ENCODE measurements at places on chromosomes 13 and 19.

GRCh38 chr13:23637829-23638228, 67.6 kb downstream of the TNFRSF19 start:
- no peak for DNase-seq

DNA sequence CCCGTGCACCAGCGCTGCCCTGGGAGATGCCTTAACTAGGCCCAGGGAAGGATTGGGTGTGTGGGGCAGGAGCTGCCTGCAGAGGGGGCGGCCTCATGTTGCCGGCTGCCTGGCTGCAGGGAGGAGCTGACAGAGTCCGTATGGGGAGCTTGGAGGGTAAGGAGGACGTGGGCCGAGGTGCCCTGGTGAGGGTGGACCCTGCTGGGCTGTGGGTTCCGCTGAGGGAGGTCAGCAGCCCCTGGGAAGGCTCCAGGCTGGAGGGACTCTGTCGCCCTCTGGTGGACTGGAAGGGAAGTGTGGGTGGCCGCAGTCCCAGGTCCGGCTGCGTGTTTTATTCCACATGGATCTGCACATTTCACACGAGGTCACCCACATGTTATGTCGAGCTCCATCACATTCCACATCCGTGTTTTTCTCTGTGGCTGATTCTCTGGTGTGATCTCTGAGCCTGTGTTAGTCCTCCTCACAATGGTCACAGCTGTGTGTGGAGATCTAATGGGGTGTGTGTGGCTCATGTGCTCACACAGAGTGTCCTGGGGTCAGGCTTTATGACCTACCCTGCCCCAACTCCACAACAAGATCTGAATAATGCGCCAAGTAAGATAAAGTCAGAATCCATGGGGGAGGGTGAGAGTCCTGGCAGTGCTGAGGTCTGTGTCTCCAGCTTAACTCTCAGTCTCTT, 1.8 kb upstream of the CEACAM8 start:
- no peak for DNase-seq

- DNase-seq: no peak
Measured at GRCh38 chr19:37218592-37218935, 550 bp downstream of the ZNF383 start.

GRCh38 chr19:55471266-55471665, 5.2 kb upstream of the ZNF628 start:
- no peak for DNase-seq

GRCh38 chr13:112819111-112819510, 129.3 kb downstream of the ATP11A start:
- no peak for DNase-seq

- no peak for DNase-seq
Measured at GRCh38 chr19:13784731-13785452, 10.4 kb upstream of the ZSWIM4 start.

DNA sequence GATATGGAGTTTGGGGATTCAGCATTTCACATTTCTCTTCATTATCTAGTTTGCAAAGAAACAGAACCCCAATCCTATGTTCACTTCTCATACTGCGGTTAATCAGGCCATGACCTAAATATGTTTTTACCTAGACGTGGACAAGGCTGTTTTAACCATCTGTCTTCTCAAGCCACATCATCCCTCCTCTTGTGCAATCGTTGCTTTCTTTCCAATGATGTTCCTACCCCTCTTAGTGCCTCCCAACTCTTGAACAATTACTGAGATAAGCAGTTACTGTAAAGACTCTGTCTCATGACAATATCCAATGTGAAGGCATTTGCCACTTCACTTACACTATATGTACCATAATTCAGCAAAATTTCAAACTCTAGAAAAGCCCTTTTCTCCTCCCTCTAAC, 406.2 kb downstream of the LIG4 start:
- DNase-seq: no peak

GRCh38 chr13:49791315-49791710, 1.2 kb downstream of the KPNA3 start:
- no peak for DNase-seq

- DNase-seq: no peak
Measured at GRCh38 chr13:20457670-20458069, 68.0 kb downstream of the CRYL1 start.

DNA sequence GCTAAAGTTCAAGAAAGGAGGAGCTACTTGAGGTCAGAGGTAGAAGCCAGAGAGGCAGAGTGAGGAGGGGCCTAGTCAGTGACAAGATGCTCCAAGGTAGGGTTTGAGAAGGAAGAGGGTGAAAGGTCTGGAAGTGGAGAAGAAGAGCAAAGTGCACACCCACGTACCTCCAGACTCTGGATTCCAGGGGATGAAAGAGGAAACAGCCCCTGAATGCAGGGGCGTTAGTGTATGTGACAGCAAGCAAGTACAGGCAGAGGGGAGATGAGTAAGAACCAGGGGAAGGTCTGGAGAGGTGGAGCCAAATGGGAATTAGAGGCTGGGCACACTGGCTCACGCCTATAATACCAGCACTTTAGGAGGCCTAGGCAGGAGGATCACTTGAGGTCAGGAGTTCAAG, 8.7 kb downstream of the RPS28 start:
- DNase-seq: no peak

GRCh38 chr13:99285432-99286182, 21.6 kb downstream of the GPR183 start:
- DNase-seq: no peak

DNA sequence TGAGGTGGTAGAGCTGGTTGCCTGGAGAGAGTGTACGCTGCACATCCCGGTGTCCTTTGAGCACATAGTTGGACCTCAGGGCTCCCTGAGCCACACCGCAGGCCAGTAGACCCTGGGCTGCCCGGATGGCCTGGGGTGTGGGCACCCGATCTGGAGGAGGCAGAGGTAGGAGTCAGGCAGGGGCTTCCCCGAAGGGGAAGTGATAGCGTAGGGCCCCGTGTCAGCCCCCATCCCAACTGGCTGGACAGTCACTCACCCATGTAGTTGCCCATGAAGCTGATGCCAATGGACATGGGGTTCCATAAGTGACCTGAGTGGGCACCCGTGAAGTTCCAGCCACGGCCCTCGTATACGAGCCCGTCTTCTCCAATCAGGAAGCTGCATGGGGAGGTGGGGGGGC, 3.6 kb downstream of the PGLYRP1 start:
- no peak for DNase-seq

DNA sequence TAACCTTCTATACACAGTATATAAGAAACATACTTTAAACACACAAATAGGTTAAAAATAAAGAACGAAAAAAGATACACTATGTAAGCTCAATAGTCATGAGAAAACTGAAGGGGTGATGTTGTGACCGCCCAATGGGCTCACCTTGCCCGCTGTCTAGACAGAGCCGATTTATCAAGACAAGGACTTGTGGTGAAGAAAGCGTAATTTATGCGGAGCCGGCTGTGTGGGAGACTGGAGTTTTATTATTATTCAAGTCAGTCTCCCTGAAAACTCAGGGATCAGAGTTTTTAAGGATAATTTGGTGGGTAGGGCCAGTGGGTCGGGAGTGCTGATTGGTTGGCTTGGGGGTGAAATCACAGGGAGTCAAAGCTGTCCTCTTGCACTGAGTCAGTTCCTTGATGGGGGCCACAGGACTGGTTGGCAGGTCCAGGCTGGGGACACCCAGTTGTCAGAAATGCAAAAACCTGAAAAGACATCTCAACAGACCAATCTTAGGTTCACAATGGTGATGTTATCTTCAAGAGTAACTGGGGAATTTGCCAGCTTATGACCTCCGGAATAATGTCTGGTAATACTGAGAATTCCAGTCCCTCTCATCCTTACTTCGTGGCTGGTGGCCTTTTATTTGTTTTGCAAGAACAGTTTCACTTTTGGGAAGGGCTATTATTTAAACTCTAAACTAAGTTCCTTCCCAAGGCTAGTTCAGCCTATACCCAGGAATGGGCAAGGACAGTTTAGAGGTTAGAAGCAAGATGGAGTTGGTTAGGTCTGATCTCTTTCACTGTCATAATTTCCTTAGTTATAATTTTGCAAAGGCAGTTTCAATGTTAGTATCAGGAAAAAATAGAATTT, 96.6 kb downstream of the UBL3 start:
- DNase-seq: no peak

GRCh38 chr13:71876648-71877255, 9.7 kb upstream of the DACH1 start:
- DNase-seq: no peak

DNA sequence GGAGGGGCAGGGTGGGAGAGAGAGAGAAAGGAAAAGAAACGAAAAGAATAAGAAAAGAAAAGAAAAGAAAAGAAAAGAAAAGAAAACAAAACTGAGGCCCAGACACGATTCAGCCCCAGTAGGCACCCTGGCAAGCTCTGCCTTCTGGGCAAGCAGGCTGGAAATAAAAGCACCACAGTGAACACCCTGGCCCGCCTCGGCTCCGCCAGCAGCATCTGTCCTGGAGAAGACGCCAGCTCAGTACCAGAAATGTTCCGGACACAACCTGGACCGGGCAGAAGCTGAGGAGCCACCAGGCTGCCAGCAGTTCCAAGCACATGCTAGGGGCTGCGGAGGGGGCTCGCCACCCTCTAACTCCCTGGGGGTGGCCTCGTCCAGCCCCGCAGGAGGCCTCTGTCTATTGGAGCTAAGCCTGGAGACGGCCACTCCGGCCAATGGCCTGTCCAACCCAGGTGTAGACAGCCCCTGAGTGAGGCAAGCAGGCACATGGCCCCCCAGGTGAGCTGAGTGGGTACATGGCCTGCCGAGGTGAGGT, 11.4 kb upstream of the CPAMD8 start:
- DNase-seq: no peak

GRCh38 chr19:10520652-10521318, 3.5 kb upstream of the S1PR5 start:
- DNase-seq: no peak

DNA sequence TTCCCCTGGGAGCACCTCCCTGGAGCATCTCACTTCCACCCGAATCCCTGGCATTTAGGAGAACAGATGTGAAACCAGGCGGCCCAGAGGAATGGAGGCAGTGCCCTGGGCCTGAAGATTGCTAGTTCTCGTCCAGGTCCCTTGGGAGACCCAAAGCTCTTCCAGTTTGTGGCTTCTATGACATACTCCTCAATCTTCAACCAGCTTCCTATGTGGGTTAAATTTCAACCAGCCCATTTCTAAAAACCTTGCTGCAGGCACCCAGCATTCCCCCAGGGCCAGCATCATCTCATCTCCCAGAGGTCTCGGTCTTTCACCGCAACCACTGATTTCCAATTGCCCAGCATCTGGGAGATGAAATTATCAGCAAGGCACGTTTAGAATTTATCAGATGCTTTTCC, 46.0 kb upstream of the STK24 start:
- no peak for DNase-seq

GRCh38 chr19:5155586-5156210, 184.9 kb downstream of the PTPRS start:
- DNase-seq: no peak

DNA sequence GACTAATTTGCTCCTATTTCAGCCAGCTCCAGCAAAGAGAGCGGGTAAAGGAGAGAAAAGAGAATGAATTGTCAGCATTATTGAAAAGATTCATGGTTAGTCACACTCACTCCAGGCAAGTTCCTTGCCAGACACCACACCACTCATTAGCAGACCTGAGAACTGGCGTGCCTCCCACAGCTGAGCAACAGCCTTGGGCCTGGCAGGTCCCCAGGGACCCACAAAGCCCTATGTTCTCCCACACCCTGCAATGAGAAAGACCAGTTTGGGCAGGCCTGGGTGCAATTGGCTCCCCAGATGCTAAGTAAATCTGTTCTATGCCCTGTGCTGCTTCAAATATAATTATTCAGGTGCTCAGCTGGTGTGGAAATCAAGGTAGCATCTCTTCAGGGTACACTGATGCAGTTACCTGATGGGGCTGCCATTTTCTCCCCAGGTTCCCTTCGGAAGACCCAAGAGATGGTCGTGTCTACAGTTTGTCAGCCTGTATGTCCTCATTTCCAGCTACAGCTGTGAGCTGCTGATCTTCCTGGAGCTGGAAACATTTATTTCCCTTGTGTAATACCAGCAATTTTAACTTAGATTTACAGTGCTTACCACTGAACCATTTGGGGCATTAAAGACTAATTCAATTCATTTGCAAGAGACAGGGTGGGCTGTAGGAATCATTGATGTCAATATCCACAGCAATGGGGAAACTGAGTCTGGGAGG, 405.0 kb downstream of the COG6 start:
- no peak for DNase-seq

GRCh38 chr13:100229603-100230002, 140.7 kb downstream of the PCCA start:
- DNase-seq: no peak

DNA sequence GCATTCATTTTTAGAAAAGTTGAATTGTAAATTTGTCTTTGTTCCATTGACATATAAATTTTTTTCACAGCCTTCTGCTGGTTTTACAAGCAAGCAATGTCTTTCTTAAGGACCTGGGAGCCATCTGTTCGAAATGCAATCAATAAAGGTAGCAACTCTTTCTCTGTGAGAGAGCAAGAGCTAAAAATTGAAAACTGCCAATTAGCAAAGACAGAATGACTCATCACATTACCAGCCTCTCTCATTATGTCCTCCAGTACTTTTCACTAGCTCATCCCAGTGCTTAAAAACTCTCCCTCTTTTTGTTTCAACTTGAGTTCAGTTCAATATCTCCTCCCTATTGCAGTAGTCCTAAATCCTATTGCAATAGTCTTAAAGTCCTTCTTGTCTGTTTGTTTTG, 760.7 kb upstream of the SLITRK6 start:
- no peak for DNase-seq

DNA sequence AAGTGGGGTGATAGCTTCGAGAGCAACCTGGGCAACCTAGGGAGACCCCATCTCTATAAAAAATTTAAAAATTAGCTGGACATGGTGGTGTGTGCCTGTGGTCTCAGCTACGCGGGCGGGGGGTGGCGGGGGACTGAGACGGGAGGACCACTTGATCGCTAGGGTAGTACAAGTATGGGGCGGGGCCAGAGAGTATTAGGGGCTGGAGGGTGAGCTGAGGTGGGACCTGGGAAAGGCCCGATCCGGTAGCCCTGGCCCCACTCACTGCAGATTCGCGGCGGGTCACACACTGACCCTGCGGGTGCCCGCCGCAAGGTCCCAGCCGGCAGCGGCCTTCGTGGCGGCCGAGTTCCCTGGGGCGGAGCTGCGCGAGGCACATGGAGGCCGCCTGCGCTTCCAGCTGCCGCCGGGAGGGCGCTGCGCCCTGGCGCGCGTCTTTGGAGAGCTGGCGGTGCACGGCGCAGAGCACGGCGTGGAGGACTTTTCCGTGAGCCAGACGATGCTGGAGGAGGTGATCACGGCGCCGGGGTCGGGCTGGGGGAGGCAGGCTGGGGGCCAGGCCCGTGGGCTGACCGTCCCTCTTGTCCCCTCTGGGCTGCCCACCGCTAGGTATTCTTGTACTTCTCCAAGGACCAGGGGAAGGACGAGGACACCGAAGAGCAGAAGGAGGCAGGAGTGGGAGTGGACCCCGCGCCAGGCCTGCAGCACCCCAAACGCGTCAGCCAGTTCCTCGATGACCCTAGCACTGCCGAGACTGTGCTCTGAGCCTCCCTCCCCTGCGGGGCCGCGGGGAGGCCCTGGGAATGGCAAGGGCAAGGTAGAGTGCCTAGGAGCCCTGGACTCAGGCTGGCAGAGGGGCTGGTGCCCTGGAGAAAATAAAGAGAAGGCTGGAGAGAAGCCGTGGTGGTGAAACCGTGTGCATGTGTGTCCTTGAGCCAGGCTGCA, 2.0 kb upstream of the ARHGAP45 start:
- DNase-seq: peak; percentile 77

GRCh38 chr19:38869160-38869835, 8.8 kb downstream of the RINL start:
- peak; percentile 39 for DNase-seq

GRCh38 chr19:35153701-35154524, 622 bp upstream of the FXYD5 start:
- DNase-seq: peak; percentile 87

All from 8988T (cell line).